ENCODE measurements at places on chromosomes 16 and 17.

DNA sequence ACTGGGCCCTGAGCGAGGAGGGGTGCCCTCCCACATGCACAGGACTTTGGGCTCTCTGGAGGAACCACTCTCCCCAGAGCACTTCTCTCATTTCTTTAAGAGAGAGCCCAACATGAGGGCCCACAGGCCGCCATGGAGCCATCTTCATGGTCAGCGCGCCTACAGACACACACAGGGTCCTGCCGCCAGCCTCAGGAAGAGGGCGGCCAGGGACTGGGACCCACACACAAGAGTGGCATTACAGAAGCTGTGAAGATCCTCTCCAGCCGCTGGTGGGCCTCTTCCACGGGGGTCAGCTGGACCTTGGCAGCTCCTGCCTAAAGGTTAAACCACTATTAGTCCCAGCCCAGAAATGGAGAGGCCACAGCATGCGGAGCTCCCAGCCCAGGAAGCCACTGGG lies 54.5 kb downstream of the MYO18A start:
- no peak for DNase-seq

DNA sequence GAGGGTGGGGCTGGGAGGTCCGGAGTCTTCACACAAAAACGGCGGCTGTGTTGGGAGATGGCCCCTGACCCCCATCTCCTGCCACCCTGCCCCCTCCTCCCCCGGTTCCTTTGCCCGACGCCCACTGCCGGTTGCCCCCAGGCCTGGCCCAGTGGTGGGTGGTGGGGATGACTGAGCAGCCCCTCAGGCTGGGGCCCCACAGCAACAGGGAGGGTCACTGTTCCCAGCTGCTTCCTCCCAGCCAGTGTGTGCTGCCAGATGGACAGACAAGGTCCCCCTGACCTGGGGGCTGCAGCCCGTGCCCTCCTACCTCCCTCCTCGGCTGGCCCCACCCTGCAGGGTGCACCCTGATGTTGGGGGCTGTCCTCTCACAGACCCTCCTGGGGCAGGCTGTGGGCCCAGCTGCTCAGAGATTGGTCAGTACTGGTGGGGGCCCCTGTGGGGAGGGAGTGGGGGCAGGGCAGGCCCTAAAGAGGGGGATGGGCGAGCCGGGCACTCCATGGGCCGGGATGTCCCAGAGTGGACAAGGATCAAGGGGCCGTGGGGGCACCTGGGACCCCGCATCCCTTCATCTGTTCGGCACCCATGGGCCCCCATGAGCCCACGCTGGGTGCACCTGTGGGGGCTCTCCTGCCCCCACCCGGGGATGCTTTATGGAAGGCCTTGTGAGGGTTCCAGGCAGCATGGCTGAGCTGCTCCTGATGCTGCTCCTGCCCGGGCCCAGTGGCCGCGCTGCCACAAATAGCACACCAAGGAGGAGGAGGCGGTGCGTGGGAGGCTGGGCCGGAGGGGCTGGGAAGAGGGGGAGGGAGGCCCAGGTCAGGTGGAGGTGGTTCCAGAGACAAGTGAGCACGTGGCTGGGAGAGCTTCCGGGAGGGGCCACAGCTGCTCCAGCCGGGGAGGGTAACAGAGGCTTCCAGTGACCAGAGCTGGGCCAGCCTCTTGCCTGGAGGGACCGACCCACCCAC lies 5.1 kb downstream of the C1QTNF8 start:
- DNase-seq, result no peak

GRCh38 chr16:58343562-58343961 lies 48.7 kb upstream of the GINS3 start:
- DNase-seq, result no peak

DNA sequence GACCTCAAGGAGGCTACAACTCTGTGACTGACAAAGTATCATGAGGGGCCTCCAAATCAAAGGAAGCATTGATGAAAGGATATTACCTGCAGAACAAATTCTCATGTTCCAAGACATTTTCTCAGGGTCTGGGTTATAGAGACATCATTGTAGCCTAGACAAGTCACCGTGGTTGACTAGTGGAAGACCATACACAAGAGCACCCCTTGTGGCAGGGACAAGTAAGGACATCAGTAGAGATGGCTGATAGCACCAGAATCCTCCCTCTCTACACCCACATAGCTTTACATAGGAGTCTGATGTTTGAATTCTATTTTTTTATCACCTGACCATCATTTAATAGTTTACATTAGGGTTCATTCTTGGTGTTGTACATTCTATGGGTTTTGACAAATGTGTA lies 32.5 kb upstream of the CDH8 start:
- DNase-seq, result peak; percentile 1

DNA sequence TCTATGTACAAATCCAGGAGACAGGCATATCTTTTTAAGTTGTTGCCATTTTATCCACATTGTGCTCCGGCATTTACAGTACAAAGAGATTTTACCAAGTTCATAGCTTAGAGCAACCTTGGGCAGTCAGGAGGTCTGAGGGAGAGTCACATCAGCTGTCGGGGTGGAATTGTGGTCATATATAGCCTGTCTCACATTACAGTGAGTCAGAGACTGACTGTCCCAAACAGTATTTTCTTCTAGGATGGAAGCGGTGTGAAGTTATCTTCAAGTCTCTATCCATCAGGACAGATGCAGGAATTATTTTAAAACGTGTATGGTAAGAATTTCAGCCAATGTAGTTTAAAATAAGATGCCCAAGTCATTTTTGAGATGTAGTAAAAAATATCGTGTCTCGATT lies 53.0 kb downstream of the GPRC5B start:
- DNase-seq, result peak; percentile 61

DNA sequence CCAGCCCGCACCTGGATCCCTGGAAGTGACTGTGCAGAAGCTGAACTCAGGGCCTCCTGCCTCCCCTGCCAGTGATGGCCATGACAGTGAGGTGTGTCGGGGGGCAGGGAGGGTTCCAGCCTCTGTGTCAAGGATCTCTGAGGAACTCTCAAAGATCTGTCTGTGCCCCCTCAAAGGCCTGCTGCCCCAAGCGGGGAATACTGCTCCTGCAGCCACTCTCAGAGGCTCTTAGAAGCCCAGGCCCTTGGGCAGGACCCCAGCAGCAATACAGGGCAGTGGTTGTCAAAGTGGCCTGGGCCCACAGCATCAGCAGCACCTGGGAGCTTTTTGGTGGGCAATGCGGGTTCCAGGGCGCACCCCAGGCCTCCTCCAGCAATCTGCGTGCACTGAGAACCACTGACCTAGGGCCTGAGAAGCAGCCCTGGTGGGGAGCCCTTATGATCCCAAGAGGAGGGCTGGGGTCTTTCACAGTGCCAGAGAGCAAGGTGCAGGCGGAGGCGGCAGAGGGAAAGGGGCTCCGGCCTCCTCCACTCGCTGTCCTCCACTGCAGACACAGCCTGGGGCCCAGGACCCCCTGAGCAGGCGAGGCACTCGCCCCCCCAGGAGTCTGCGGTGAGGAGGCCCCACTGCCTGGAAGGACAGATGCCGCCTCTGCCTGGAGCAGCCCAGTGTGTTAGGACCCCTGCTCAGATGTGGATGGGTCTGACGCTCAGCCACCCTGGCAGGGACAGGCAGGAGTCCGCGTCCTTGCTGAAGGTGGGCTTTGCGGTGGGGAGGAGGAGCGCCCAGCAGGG lies 42.1 kb downstream of the ENGASE start:
- no peak for DNase-seq

DNA sequence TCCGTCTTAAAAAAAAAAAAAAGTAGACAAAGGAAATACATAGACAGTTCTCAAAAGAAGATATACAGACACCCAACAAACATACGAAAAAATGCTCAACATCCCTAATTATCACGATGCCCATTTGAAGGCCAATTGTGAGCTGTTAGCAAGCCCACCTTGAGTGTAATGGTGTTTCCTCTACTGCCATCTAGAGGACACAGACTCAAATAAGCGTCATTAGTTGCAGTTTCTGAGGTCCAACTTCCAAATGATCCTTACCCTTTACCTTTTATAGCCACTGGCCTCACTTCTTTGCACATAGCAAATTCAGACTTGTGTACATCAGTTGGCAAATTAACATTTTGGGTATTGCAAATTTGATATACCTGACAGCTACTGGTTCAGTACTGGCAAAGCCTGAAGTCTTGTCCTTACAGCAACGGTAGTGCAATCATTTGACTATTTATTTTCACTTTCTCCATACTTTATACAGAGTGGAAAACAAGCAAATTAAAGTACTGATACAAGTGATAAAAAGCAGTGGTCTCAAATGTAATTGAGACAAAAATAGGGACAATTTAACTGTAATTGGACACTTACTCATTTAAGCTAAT lies 536.3 kb upstream of the EEF2KMT start:
- no peak for DNase-seq

DNA sequence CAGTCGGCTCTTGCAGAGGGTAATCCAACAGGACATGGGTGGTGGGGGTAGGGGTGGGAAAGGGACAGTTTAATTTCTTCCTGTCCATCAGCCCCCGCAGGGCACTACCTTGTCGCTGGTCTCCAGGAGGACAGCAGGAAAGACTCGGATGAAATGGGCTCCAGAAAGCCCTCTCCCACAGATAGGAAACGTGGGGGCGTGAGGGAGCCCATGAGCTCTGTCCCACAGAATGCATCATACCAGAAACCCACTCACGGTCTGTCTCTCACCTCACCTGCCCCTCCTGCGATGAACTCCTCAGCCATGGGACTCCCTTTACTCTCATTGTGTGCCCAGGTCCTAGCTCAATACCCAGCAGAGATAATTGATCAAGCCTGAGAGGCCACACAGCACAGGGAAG lies 240.1 kb downstream of the GSG1L start:
- no peak for DNase-seq

- DNase-seq, result no peak
Measured at GRCh38 chr17:82679586-82680465, 18.7 kb downstream of the RAB40B start.

DNA sequence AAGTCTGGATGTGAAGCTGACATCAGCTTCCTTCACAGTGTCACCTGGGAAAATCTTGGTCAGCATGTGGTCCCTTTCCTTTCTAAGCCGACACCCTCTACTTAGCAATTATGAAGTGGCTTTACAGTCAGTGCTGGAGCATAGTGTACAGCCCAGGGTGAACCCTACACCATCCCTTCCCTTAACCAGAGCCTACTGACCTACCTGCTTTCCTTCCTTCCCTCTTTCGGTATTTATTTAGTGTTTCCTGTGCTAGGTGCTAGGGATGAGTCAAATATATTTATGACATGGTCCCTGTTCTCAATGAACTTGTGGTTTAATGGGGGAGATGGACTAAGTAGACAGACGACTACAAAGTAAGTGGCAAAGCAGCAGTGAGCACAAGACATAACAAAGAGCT lies 77.5 kb downstream of the CDK5R1 start:
- no peak for DNase-seq

DNA sequence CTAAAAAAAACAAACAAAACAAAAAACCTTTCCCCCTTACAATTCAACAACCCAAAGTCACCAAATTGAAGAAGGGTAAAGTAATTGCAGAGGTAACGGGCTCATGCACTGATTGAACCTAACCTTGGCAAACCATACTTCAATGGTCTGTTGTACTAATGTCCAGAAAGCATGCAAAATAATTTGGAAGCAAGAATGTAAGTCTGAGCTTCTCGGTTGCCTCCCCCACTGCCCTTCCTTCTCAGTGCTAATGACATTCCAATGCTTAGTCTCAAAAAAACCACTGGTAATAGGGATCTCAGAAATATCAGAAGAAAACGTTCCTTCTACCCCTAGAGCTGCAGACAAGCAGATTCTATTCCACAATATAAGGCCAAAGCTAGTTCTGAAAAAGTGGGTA lies 15.8 kb downstream of the KRABD2 start:
- DNase-seq, result no peak

- no peak for DNase-seq
Measured at GRCh38 chr17:56845934-56846333, 12.0 kb downstream of the DGKE start.

GRCh38 chr17:36977066-36977465 lies 28.3 kb downstream of the AATF start:
- no peak for DNase-seq
